ENCODE measurements at places on chromosomes 11 and 22.

DNA sequence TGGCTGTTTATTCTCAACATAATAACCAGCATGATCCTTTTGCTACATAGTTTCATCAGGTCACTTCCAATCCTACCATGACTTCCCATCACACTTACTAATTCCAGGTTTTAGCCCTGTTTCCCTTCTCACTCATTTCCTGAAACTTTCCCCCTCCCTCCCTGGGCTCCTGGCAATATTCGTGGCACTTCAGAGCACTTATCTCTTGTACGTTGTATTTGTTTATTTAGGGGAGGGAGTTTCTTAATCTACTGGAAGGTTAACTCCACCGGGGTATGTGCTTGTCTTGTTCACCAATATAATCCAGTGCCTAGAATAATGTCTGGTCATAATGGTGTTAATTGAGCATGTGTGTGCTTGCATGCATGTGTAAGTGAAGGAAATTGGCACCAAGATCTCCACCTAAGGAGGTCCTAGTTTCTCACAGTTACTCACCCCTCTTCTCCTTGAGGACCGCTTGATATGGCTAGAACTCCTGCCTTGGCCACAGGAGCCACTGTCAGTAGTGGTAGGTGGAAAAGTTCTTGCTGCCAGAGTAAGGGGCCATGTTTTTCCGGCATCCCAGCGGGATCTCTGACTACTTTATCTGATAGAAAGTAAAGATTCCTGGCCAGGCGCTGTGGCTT lies 11.7 kb downstream of the EIF3L start:
- H3K4me3 ChIP-seq, result no peak overlapping the region
- DNase-seq, result no peak
- no peak overlapping the region for H3K27ac ChIP-seq
- peaks cover 49% of the 10 kb centered on the region for H3K36me3 ChIP-seq
- no peaks in the 10 kb centered on the region for H3K27me3 ChIP-seq

DNA sequence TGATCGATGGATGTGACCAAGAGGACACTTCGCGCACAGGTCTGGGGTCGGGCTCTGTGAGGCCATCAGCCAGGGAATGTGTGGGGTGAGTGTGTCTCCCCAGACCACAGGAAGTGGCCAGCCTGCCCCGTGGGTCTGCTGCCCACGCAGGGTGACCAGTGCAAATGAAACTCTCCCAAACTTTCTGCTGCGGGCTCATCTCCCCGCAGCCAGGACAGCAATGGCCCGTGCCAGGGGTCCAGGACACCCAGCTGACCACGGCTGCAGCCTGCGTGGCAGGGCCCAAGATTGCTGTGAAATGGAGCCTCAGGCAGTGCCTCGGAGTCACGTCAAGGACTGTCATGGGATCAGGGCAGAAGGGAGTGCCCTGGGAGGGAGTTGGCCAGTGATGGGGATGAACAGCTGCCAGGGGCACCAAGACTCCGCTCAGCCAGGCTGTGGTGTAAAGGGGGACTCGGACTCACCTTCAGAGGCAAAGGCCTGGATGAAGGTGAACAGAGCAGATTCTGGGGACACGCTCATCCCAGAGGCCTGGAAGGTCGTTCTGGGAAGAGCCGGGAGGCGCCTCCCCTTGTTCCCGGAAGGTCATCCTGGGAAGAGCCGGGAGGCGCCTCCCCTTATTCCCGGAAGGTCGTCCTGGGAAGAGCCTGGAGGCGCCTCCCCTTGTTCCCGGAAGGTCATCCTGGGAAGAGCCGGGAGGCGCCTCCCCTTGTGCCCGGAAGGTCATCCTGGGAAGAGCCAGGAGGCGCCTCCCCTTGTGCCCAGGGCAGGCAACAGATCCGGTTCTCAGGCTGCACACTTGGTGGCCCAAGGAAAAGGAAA lies 252.6 kb downstream of the BRD1 start:
- H3K36me3 ChIP-seq, result peaks cover 23% of the 10 kb centered on the region
- peaks cover 2% of the 10 kb centered on the region for H3K4me1 ChIP-seq
- no peak for DNase-seq
- no peak overlapping the region for H3K27ac ChIP-seq

DNA sequence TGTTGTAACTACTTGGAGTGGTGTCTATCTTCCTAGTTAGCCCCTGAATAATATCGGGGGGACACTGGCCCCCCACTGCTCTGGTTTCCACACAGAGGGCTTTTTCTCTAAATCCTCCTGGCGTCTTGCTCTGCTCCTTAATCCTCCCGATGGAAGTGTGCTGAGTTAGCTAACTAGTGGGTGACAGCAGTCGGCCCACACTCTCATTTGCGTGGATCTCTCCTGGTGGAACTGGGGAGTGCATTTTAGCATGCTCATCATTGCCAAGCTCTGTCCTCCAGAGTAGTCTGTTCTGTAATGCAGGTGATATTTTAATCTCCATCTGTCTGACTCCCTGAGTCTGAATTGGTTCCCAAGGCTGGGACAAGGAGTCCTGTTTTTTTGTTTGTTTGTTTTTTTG lies 46.1 kb upstream of the RASSF10 start:
- H3K27ac ChIP-seq, result no peak overlapping the region
- H3K27me3 ChIP-seq, result peaks cover 20% of the 10 kb centered on the region
- H3K4me3 ChIP-seq, result no peak overlapping the region
- H3K36me3 ChIP-seq, result no peaks in the 10 kb centered on the region

DNA sequence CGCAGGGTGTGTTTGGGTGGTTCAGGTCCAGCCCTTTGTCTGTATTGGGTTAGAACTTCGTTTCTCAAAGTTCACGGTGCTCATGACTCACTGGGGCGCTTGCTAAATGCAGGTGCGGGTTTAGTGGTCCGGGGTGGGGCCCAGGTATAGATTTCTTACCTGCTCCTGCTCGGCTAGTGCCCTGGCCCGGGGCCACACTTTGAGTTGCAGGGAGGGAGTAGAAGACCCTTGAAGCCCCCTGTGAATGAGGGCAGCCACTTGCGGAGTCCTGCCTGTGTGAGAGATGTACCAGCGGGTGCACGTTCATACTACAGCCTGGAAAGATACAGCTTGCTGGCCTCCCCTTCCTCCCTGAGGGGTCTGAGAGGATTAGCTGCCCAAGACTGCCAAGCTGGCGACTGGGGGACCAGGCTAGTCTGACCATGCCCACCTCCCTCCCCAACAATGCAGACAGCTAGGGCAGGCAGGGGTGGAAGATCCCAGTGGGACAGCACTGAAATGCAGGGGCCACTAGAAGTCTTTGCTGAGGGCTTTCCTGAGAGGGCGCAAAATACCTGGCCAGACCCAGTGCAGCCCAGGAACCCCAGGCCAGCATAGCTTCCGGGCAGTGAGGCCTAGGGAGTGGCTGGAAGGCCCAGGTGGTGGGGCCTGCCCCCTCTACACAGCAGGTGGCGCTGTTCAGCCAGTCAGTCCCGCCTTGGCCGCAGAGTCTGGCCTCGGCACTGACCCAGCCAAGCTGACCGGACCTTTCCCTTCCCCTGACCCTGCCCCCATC lies 5.1 kb upstream of the MYRF start:
- H3K27ac ChIP-seq, result no peak overlapping the region
- H3K27me3 ChIP-seq, result peaks cover 34% of the 10 kb centered on the region
- H3K36me3 ChIP-seq, result no peaks in the 10 kb centered on the region

GRCh38 chr11:69841859-69842698 lies 22.9 kb upstream of the FGF3 start:
- H3K27ac ChIP-seq, result no peak overlapping the region
- no peaks in the 10 kb centered on the region for H3K36me3 ChIP-seq
- no peak overlapping the region for H3K4me3 ChIP-seq
- H3K4me1 ChIP-seq, result no peaks in the 10 kb centered on the region

GRCh38 chr22:49294656-49295464 lies 532.8 kb downstream of the BRD1 start:
- peaks cover 9% of the 10 kb centered on the region for H3K27me3 ChIP-seq
- DNase-seq, result no peak
- no peaks in the 10 kb centered on the region for H3K4me1 ChIP-seq

DNA sequence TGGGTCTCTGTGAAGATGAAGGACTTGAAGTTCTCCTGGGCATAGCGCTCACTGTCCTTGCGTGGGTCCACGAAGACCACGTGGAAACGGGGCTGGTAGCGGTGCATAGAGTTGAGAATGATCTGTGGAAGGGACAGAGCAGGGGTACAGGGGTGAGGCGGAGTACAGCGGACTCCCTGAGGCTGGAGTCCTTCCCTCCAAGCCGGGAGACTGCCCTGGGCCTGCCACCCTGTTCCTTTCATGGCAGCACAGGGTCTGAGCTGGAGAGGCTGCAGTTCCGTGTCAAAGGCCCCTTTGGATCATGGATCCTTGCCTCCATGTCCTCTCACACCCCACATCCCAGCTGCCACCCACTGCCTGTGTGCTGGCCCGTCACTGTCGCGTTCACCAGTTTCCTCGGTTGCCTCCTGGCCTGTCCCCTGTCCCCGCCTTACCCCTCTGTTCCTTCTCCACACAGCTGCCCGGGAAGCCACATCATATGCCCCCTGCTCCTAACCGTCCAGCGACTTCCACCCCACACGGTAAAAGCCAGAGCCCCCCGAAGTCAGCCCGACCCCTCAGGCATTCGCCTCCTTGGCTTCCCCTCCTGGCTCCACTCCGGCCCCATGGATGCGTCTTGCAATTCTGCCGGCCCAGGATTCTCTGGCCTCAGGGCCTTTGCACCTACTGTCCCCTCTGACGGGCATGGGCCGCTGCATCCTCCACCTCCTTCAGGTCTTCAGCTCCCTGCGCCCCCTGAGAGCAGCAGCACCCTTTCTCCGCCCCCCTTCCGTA lies 3.4 kb upstream of the NUDT8 start:
- DNase-seq, result no peak
- H3K4me3 ChIP-seq, result no peak overlapping the region
- no peaks in the 10 kb centered on the region for H3K36me3 ChIP-seq
- H3K4me1 ChIP-seq, result peaks cover 13% of the 10 kb centered on the region

DNA sequence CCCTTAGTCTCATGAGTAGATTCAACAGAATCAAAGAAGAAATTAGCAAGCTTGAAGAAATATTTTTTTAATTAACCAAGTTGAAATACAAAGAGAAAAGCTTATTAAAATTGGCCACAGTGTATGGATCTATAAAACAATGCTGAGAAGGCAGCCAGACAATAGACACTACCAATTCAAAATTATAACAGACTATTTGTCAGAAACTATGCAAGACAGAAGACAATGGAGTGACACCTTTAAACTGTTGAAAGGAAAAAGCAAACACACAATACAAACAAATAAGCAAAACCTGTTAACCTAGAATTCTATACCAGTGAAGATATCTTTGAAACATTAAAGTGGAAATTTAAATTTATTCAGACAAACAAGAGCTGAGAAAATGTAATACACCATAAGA lies 225.4 kb downstream of the CASP12 start:
- H3K4me1 ChIP-seq, result no peaks in the 10 kb centered on the region
- H3K27me3 ChIP-seq, result peaks cover 4% of the 10 kb centered on the region
- H3K4me3 ChIP-seq, result no peak overlapping the region
- no peak for DNase-seq

DNA sequence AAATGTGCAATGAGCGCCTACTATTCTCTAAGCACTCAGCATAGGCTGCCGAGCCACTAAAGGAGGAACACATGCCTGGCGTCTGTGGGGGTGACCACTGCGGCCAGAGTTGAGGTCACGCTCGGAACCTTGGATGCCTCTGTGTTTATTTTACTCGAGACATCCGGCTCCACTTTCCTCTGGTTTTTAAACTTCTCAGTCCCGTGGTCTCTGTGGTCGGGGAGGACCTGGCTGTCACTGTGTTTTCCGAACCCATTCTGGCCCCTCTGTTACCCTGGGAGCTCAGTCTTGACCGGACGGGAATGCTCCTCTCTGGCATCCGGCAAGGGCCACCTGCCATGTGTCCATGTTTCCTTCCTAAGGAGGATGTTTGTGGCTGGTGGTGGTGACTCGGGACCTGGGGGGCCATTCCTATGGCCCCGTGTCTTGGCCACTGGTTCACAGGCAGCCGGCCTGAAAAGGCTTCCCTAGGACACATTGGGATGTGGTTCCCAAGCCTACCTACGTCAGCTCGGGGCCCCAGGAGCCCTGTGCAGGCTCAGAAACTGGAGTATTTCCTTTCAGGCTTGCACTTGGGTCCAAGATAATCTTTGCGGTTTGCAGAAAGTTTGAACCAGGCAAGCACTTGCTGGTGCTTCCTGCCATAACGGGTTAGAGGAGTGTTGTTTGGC lies 46.7 kb upstream of the PARVG start:
- H3K27me3 ChIP-seq, result peaks cover 7% of the 10 kb centered on the region
- H3K27ac ChIP-seq, result no peak overlapping the region
- H3K4me1 ChIP-seq, result peaks cover 16% of the 10 kb centered on the region
- DNase-seq, result no peak

GRCh38 chr11:70524096-70524922 lies 126.0 kb downstream of the CTTN start:
- no peak overlapping the region for H3K27ac ChIP-seq
- no peaks in the 10 kb centered on the region for H3K36me3 ChIP-seq
- H3K27me3 ChIP-seq, result peaks cover 32% of the 10 kb centered on the region
- peaks cover 2% of the 10 kb centered on the region for H3K4me1 ChIP-seq

- H3K27me3 ChIP-seq, result peaks cover 39% of the 10 kb centered on the region
- no peak overlapping the region for H3K4me3 ChIP-seq
- no peak overlapping the region for H3K27ac ChIP-seq
- peaks cover 11% of the 10 kb centered on the region for H3K36me3 ChIP-seq
- DNase-seq, result no peak
- H3K4me1 ChIP-seq, result peaks cover 64% of the 10 kb centered on the region
These were observed 62.1 kb downstream of the LRP5 start for GRCh38 chr11:68374531-68374930.

- no peaks in the 10 kb centered on the region for H3K36me3 ChIP-seq
- H3K27ac ChIP-seq, result no peak overlapping the region
- H3K4me1 ChIP-seq, result no peaks in the 10 kb centered on the region
- no peak for DNase-seq
These were observed 22.7 kb upstream of the PICALM start for GRCh38 chr11:86091566-86091965.

DNA sequence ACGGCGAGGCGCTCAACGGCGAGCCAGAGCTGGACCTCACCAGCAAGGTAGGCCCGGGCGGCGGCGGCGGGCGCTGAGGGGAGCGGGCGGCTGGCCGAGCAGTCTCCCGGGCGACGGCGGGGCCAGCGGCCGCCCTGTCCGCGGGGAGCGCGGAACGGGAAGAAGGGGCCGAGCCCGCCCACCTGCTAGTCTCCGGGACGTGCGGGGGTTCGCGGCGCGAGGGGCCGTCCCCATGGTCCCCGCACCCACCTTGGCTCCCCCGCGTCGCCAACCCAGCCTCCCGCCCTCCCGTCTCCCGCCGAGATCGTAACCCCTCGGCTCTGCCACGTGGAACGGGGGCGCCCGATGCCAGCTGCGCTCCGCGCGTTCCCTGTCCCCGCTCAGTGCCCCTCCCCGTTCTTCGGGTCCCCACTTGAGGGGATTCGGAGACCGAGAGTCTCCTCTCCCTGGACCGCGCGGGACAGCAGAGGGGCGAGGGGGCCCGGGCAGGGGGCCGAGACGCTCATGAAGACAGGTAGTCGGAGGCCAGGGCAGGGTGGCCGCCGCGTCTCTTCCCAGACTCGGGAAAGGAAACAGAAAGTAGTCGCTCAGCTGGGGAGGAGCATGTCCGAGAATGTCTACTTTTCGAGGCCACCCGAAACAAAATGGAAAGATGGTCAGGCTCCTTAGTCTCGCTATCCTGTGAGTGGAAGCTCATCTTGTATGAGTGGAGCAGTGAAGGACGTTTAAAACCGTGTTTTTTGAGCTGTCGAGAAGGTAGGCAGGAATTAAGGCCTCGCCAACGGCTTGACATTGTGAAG lies 557 bp downstream of the GTPBP1 start:
- peaks cover 40% of the 10 kb centered on the region for H3K4me1 ChIP-seq
- DNase-seq, result no peak
- no peaks in the 10 kb centered on the region for H3K27me3 ChIP-seq
- peak overlapping the region; percentile 92 for H3K27ac ChIP-seq
- H3K4me3 ChIP-seq, result peak overlapping the region; percentile 87
- H3K36me3 ChIP-seq, result peaks cover 23% of the 10 kb centered on the region

- H3K4me1 ChIP-seq, result peaks cover 26% of the 10 kb centered on the region
- no peak overlapping the region for H3K4me3 ChIP-seq
- H3K36me3 ChIP-seq, result no peaks in the 10 kb centered on the region
- H3K27me3 ChIP-seq, result peaks cover 84% of the 10 kb centered on the region
These were observed 5.8 kb downstream of the SHANK2 start for GRCh38 chr11:71246559-71246958.

Measured in stimulated activated naive B cell treated with anti-CD40 and anti-IgM and Interleukin-4, amounts not matched to agents 10 μg/mL and 1 μg/mL and 100 μg/mL, for 72 hours (primary cell).